ENCODE measurements at places on chromosomes 2 and 18.

- no peak for DNase-seq
Observed at GRCh38 chr2:18273205-18273604, 287.2 kb downstream of the RDH14 start.

- DNase-seq = no peak
Observed at GRCh38 chr2:84234103-84234502, 225.0 kb downstream of the SUCLG1 start.

DNA sequence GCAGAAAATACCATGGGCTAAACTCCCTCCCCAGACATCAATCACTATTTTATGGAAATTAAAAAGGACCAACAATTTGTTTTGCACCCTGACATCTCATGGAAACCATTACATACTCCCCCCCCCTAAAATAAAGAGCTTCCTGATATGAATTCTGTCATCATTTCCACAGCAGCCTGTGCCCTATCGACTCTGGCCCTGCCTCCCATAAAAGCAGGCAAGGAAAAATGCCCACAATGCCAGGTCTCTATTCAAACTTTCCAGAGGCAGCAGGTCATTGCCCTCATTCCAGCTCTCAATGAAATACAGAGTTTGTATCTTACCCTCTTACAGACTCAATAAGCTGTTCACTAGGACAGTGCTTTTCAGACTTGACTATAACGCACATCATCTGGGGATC lies 254.4 kb upstream of the TANK start:
- DNase-seq = no peak

DNA sequence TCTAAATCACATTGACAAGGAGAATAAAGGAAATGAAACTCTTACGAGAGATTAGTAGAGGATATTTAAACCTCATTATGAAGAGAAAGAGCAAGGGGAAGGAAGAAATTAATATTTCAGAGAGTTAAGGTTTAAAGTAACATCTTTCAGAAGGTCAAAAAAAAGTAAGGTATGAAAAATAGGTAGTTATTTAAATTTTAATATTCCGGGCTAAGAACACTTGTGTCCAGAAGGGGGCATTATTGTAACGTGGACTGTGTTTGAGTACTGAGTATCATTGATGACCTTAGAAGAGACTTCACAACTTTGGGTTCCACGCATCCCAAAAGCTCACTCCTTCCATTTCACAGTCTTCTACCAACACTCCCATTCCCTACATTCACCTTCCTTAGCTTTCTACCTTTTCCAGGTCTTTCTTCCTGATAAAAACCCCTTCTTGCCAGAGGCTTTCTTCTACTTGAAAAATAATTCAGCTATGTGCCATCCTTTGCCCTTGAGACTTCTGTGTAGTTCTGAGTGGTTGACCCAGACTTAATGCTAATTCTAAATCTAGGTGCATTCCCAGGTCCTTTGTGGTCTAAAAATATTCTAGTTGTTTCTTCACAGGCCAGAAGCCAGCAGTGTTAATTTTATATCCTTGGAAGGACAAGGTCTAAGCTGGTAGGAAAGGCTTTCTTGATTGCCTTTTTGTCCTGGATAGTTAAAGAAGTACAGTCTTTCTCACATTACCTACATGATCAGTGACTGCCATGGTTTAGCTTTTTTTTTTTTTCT lies 16.5 kb downstream of the DYNC1I2 start:
- DNase-seq = no peak

GRCh38 chr2:24971286-24971535 lies 544 bp downstream of the DNAJC27 start:
- peak; percentile 41 for DNase-seq

- no peak for DNase-seq
Observed at GRCh38 chr2:230665263-230665691, 47.4 kb upstream of the CAB39 start.

DNA sequence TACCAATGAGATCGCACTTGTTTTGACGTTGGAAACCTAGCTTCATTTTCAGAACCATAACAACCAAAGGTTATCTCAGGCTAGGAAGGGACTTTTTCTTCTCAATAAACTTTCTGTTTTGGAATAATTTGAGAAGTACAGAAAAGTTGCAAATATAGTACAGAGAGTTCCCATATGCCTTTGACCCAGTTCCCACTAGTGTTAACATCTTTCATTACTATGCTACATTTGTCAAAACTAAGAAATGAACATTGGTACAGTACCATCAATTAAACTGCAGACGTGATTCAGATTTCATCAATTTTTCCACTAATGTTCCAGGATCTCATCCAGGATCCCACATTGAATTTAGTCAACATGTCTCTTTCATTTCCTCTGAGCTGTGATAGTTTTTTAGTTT lies 111.6 kb downstream of the ATL2 start:
- no peak for DNase-seq

- DNase-seq = peak; percentile 36
Observed at GRCh38 chr2:199468561-199469513, 11.1 kb upstream of the SATB2 start.

DNA sequence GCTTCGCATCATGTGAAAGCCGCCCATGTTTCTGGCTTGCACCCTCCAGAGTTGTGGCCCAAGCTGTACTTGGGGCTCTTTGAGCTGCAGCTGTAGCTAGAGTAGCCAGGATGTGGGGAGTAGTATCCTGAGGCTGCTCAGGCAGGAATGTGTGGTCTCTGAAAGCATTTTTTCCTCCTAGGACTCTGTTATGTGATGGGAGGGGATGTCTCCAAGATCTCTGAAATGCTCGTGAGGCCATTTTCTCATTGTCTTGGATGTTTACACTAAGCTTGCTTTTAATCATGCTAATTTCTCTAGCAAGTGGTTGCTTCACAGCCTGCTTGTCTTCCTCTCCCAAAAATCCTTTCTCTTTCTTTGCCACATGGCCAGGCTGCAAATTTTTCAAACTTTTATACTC lies 687.6 kb downstream of the DCDC2C start:
- no peak for DNase-seq

GRCh38 chr2:151638191-151638933 lies 95.9 kb downstream of the NEB start:
- DNase-seq = no peak

GRCh38 chr2:79716266-79716665 lies 203.4 kb downstream of the CTNNA2 start:
- no peak for DNase-seq

DNA sequence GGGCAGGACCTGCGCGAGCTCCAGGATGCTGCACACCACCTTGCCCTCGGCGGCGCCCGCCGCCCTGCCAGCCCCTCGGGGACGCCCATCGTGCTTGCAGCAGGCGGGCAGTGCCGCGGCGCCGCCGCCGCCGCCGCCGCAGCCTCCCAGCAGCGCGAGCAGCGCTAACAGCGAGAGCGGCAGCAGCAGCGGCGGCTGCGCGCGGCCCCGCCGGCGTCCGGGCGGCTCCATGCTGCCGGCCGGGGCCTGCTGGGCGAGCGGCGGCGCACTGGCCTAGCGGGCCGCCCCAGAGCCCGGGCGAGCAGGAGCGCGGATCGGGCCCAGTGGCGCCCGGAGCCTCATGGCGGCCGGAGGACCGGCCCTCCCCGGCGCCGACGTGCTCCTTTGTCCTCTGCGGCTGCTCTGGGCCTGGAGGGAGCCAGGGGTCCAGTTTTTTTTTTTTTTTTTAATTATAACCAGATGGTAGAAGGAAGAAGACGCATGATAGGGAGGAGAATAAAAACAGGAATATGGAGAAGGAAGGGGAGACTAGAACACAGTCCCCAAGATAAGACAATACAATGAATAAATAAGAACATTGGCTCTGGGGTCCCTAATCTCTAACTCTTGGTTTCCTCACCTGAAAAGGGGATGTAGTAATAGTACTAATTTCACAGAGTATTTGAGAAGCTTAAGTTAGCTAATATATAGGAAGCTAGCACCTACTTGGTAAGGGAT lies 17.1 kb upstream of the ANKRD62 start:
- DNase-seq = peak; percentile 69

- no peak for DNase-seq
Observed at GRCh38 chr2:18464913-18465312, 95.5 kb downstream of the RDH14 start.
